ENCODE measurements at places on chromosomes 3 and 15.

DNA sequence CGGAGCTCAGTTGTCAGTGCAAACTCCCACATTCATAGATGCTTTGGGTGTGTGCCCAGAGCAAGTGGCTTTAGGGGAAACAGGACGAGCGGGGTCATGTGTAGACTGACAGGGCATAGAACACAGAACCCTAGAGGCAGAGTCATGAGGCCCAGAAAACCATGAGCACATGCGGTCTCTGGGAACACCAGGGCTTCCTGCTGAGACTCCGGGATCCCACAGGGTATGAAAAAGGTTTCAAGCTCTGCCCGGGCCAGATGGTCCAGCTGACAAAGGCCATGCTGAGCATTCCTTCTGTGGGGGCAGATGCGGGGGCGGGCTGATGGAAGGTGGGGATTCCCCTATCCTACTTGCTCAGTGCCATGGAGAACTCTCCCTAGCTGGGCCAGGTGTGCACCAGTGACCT is 44.8 kb downstream of the ROPN1B start:
- DNase-seq = no peak

GRCh38 chr3:125957674-125958510 is 11.1 kb upstream of the ROPN1B start:
- no peak for DNase-seq

GRCh38 chr15:90228960-90229359 is 4.8 kb downstream of the CIB1 start:
- no peak for DNase-seq

DNA sequence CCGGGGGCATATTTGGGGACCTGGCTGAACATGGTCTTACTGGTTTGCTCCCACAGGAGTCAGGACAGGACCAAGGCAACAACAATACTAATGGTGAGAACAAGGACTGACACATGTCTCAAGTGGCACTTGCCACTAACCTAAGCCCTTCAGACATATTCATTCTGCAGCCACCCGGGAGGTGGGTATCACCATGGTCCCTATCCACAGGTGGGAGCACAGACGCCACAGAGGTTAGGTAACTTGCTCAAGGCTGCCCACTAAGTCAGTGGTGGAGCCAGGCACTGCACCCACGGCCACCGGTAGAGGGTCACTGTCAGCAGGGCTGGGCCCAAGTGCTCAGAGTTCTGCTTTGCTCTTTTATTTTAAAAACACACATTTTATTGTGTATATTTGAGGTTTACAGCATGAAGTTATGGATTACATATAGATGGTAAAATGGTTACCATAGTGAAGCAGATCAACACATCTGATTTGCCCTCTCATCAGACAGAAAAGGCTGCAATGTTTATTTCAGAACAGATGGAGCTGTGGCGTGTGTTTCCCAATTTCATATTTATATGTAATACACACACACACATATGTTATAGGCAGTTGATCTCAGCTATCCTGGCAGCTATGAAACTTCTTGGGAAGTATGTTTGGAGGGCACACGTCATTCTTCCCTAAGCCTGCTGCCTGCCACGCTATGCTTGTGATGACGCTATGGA is 30.0 kb upstream of the SLC41A3 start:
- no peak for DNase-seq

- no peak for DNase-seq
Measured at GRCh38 chr15:68231102-68231818, 1.7 kb upstream of the CLN6 start.
